ENCODE measurements at places on chromosomes 16 and 17. TPM values are rescaled to one million over a fixed set of nuclear protein-coding genes. Genes with fewer than 3 reads are reported as not detected.

VASN gene
- 0.13 TPM for total RNA-seq

RNF213 gene
- 152 TPM for total RNA-seq

CHP2 gene
- total RNA-seq, result not detected

KRT25 gene
- not detected for total RNA-seq

CD300LF gene
- total RNA-seq, result not detected

PRSS53 gene
- 3.5 TPM for total RNA-seq

C1QTNF1 gene
- 0.08 TPM for total RNA-seq

Data from activated CD8-positive, alpha-beta memory T cell treated with anti-CD3 and anti-CD28 coated beads for 36 hours (primary cell).